ENCODE measurements at places on chromosomes 1 and 21.

DNA sequence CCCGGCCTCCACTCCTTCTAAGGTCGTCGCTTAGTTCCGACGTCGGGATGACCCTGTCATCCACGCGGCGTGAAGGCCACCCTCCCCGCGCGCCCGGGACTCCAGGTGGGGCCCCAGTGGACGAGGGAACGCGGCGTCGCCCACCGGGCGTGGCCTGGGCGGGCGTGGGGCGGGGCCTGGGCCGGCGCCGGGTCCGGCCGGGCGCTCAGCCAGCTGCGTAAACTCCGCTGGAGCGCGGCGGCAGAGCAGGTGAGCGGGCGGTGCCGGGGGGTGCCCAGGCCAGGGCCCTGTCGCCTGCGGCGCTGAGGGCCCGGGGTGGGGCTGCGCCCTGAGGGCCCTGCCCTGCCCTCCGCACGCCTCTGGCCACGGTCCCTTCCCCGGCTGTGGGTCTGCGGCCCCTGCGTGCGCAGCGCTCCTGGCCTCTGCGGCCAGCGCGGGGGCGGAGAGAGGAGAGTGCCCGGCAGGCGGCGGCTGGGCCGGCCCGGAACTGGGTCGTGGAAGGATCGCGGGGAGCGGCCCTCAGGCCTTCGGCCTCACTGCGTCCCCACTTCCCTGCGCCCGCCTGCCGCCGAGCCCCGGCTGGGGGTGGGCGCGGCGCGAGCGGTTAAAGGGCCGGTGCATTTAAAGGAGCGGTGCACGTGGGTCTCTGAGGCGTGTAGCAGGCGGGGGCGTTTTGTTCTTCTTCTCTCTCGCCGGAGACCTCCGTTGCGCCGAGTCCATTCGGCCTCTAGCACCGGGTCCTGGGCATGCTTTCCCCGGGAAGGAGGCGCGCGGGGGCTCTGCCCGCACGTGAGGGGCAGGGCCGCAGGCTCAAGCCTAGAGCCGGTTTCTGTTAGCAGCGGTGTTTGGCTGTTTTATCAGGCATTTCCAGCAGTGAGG, at the start of gene PSEN2:
PSEN2 (plus strand) TSS at position 216 of the 879 bp plus-strand sequence. CDS start 11,292 bp downstream, outside the sequence.
- peak; percentile 89 for DNase-seq

GRCh38 chr1:63073309-63074306, 248.8 kb upstream of the FOXD3 start:
- DNase-seq = peak; percentile 55

- DNase-seq = no peak
Observed at GRCh38 chr1:58398714-58399113, 147.8 kb downstream of the OMA1 start.

DNA sequence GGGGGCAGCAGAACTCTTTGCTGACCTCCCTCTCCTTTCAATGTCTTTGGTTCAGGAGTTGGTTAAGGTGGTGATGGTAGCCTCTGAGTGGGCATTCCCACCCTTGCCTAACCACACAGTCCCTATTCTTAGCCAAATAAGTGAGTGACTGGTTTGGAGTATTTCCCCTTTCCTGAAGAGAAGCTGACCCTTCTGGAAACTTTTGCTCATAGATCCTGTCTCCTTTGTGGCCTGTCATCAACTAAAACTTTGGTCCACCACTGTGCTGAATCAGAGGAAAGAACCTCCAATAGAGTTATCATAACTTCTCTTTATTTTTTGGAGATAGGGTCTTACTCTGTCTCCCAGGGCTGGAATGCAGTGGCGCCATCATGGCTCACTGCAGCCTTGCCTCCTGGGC, 31.1 kb downstream of the C1orf21 start:
- no peak for DNase-seq

DNA sequence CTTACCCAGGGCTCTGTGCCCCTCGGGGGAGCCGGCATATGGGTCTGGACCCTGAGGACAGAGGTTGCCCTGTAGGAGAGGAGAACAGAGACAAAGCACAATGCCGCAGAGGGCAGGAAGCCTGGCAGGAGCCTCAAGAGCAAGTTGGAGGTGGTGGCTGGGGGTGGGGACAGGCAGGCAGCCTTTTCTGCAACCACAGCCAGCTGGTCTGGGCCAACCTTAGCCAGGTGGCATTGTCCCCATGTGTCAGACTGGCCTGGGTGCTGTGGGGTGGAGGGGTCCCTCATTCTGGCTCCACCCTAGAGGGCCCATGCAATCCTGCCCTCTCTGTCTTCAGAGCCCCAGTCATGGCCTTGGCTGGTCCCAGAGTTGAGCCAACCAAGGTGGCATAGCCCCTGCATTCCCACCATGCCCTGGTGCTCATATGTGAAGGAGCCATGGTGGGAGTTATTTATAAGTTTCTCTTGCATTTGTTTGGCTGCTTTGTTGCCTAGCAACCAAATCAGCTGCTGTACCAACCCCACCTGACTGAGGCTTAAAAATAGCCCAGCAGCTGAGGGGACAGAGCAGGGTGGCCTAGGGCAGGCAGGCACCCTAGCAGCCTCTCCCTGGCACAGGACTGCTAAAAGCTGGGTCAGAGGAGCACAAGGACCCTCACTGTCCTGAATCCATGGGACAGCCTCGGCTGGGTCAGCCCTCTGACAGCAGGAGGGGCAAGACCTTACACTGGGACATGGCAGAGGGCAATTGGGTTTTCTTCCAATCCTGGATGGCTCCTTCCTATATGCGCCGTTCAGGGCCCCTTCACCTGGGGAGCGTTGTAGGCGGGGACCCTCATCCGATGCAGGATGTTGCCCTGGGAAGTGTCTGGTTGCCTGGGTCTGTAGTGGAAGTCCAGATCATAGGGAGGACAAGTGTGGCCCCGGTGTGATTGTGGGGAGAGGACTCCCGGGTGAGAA, 19.5 kb downstream of the MAP7D1 start:
- DNase-seq = peak; percentile 28

DNA sequence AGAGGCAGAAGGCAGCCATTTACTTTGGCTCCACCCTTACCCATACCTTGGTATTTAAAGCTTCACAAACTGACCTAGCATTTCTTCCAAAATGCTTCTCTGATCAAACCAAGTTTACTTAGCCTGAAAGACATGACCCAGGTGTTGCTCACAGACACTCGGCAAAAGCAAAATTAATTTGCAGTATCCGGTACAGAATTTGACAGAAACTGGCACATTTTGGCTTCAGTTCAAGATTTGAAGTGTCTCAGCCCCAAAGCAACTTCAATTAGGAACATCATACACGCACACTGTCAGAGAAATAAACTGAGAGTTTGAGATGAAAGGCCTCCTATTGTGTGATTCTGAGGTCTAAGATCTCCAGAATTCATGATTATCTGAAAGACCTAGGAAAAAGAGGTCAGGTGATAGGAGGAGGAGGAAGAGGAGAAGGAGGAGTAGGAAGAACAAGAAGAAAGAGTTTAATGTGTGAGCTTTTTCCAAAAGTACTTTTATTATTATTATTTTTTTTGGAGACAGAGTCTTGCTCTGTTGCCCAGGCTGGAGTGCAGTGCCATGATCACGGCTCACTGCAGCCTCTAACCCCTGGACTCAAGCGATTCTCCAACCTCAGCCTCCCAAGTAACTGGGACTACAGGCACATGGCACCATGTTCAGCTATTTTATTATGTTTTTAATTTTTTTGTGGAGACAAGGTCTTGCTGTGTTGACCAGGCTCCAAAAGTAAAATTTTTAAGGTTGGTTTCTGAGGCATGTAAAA, 143.6 kb downstream of the SLC45A1 start:
- no peak for DNase-seq

GRCh38 chr1:18957136-18957521, 653 bp upstream of the IFFO2 start:
- no peak for DNase-seq

GRCh38 chr1:211520641-211521040, 28.7 kb upstream of the RD3 start:
- no peak for DNase-seq

GRCh38 chr1:178648151-178648550, 76.9 kb upstream of the RALGPS2 start:
- no peak for DNase-seq

- no peak for DNase-seq
Observed at GRCh38 chr1:175138579-175138978, 54.0 kb downstream of the KIAA0040 start.

DNA sequence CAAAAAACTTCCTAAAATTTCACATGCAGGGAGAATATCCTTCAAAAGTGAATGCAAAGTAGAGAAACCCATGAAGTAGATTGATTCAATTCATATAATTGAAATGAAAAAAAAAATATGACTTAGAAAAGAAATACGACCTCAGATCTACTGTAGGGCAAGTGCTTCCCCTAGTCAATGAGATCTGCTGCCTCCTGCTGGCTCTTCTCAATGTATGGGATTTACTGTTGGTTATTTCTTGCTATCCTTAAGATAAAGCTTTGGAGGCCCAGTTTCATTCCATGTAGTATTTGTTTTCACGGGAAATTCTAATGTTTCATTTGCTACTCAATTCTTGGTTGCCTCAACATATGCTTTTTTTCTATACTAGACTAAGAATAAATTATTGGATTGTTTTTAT, 46.2 kb downstream of the ZNF648 start:
- no peak for DNase-seq

- DNase-seq = no peak
Observed at GRCh38 chr21:34043333-34043732, 30.0 kb upstream of the MRPS6 start.

GRCh38 chr1:23565776-23566175, 6.5 kb upstream of the ID3 start:
- DNase-seq = peak; percentile 33

GRCh38 chr1:196684476-196684875, 32.6 kb downstream of the CFH start:
- DNase-seq = no peak

DNA sequence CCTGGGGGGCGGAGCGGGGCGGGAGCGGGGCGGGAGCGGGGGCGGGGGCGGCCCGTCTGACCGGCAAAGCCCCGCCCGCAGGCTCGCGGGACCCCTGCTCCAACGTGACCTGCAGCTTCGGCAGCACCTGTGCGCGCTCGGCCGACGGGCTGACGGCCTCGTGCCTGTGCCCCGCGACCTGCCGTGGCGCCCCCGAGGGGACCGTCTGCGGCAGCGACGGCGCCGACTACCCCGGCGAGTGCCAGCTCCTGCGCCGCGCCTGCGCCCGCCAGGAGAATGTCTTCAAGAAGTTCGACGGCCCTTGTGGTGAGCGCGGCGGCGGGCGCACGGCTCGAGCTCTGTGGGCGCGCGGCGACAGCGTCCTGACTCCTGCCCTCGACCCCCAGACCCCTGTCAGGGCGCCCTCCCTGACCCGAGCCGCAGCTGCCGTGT, 21.2 kb downstream of the AGRN start:
- DNase-seq = no peak
